IMR-90 (cell line): ENCODE measurements at places on chromosomes 2 and 18.

- no peak overlapping the region for H3K4me3 ChIP-seq
- H3K4me1 ChIP-seq = peaks cover 23% of the 10 kb centered on the region
- no peak overlapping the region for H3K27ac ChIP-seq
- no peaks in the 10 kb centered on the region for H3K36me3 ChIP-seq
Measured at GRCh38 chr2:28620801-28621171, 124.9 kb downstream of the PLB1 start.

- H3K4me3 ChIP-seq = no peak overlapping the region
- no peak for DNase-seq
- no peaks in the 10 kb centered on the region for H3K36me3 ChIP-seq
- no peak overlapping the region for H3K27ac ChIP-seq
Measured at GRCh38 chr2:133654949-133655348, 86.7 kb upstream of the NCKAP5 start.

DNA sequence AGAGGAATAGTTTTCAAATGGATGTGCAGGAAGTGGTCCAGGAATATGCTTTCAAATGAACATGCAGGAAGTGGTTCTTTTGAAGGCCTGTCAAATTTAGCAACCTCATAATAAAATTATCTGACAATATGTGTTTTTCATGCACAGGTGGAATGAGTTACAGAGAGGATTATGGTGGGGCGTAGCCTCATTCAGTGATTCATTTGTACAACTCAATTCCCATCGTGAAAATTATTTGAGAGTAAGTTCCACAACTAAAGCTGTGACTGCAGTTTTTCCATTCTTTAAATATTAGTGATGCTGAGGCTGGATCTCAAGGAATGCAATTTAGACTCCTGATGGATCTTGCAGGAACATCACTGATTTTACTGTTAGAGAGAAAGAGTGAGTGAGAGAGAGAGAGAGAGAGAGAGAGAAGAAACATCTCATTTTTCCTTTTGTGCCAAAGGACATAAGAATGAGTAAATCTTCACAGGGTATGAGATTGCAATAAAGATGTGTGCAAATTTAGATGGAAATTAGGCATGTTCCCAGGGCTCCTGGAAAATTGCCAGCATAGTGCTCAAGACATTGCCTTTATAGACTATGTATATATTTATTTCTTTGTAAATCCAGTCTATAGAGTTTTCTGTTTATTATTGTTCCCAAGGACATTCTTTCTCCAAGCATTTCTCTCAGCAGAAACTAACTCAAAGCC lies 394.9 kb upstream of the ZEB2 start:
- no peak overlapping the region for H3K4me3 ChIP-seq
- DNase-seq = peak; percentile 11
- no peaks in the 10 kb centered on the region for H3K36me3 ChIP-seq
- H3K27me3 ChIP-seq = no peaks in the 10 kb centered on the region
- H3K27ac ChIP-seq = no peak overlapping the region
- no peaks in the 10 kb centered on the region for H3K4me1 ChIP-seq

DNA sequence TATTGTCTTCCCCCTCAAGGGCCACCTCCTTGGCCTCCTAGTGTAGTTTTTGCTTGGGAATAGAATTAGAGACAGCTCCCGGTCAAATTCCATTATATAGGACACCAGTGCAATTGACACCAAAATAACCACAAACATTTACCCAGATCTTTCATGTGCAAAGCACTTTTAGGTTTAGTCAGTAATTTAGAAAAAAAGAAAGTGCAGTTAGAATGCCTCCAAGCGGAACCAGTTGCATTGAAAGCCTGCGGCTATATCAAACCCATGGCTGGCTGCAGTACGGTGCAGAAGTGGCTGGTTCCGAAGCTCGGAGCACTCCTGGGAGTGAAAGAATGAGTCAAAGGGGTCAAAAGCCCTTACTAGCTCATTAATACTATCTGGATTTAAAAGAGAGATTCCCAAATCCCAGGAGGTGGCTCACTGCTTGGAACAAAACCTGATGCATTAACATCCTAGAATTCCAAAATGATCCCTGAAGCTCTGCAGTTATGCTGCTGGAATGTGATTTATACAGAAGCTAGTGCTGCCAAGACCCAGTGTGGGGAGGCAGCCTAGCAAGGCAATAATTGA lies 432.2 kb upstream of the KLHL29 start:
- no peaks in the 10 kb centered on the region for H3K4me1 ChIP-seq
- no peaks in the 10 kb centered on the region for H3K36me3 ChIP-seq
- no peaks in the 10 kb centered on the region for H3K27me3 ChIP-seq
- H3K27ac ChIP-seq = no peak overlapping the region
- no peak overlapping the region for H3K4me3 ChIP-seq
- no peak for DNase-seq

DNA sequence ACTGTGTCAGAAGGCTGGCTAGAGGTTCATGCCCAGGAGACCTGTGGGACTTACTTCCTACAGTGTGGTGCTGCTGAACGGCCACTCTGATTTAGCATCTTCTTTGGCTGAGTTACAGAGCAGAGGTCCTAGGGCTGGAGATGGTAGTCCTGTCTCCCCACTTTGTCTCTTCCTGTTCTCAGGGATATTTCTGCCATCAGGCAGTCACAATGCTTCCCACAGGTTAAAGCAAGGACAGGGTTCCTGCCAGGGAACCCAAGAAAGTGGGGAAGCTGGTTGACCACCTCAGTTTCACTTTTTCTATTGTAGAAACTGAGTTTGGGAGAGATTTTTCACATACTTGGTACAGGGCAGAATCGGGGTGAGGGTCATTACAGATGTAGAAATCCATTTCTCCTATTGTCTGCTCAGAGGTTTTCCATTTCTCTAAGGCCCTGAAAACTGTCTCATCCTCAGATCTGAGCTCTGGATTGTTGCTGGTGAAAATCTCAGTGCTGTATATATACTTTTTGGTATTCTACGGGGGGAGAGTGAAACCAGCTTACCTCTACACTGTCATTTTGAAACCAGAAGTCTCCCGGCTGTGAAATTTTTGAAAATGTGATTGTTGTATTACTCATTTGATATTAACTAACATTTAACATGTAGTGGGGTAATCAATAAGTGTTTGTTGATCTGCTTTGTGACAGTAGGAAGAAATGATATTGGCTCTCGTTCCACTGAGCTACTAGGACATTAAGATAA lies 37.0 kb upstream of the MEP1B start:
- no peak overlapping the region for H3K4me3 ChIP-seq
- no peaks in the 10 kb centered on the region for H3K4me1 ChIP-seq
- no peaks in the 10 kb centered on the region for H3K36me3 ChIP-seq
- no peak for DNase-seq
- peaks cover 2% of the 10 kb centered on the region; the same call in 1 of the 2 replicates for H3K27me3 ChIP-seq

GRCh38 chr2:145323512-145323911 lies 803.6 kb upstream of the ZEB2 start:
- H3K4me1 ChIP-seq = peaks cover 1% of the 10 kb centered on the region; the same call in 1 of the 2 replicates
- H3K4me3 ChIP-seq = no peak overlapping the region
- H3K27ac ChIP-seq = no peak overlapping the region
- DNase-seq = peak; percentile 41

GRCh38 chr18:51053814-51054213 lies 23.8 kb downstream of the SMAD4 start:
- H3K36me3 ChIP-seq = peaks cover 10% of the 10 kb centered on the region
- no peak for DNase-seq
- peaks cover 2% of the 10 kb centered on the region; the same call in 1 of the 2 replicates for H3K4me1 ChIP-seq
- no peak overlapping the region for H3K27ac ChIP-seq
- H3K27me3 ChIP-seq = no peaks in the 10 kb centered on the region

DNA sequence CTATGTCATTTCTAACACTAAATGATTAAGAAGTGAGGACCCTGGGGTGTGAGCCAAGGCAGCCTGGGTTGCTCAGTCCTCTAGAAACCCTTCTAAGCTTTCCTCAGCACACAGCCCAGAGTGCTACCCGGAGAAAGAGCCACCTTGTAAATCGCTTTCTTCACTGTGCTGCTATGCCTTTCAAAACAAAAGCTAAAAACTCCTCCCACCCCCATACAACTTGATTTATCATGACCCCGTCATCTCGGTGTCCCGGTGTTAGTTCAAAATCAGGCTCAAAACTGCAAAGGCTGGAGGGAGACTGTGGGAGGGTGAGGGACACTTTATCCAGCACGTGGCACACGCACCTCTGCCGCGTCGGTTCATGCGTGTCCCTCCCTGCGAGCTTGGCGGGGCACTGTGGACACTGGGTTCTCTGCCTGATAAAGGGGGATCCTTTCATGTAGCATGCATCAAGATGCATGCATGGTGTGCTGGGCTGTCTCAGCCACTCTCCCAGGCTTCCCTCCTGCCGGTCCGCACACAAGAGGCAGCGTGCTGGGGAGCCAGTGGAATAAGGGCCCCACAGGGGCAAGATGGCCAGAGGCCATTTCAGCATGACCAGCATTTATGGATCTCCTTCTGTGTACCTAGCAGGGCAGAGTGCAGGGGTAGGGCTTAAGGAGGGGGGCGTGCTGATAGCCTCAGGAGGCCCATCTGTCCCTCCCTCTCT lies 170.4 kb downstream of the SMAD7 start:
- peak; percentile 38 for DNase-seq
- peaks cover 46% of the 10 kb centered on the region for H3K4me1 ChIP-seq
- no peak overlapping the region for H3K4me3 ChIP-seq
- no peaks in the 10 kb centered on the region for H3K27me3 ChIP-seq

DNA sequence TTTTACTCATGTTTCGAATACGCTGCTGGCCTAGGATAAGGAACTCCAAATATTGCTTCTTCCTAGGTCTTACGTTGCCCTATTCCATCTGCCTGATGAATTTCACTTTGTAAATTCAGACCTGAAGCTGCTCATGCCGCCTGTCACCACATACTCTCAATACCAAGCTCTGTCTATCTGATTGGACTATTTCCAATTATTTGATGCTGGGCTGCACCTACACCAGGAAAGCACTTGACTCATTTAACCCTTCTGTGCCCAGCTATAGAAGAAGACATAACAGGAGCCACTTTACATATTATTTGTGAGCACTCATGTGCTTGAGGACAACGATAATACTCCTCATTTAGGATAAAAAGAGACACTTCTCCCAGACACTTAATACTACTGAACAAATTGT lies 1293.9 kb upstream of the LRRTM1 start:
- H3K36me3 ChIP-seq = no peaks in the 10 kb centered on the region
- no peak for DNase-seq
- H3K27me3 ChIP-seq = no peaks in the 10 kb centered on the region
- H3K4me1 ChIP-seq = no peaks in the 10 kb centered on the region
- no peak overlapping the region for H3K4me3 ChIP-seq
- no peak overlapping the region for H3K27ac ChIP-seq

DNA sequence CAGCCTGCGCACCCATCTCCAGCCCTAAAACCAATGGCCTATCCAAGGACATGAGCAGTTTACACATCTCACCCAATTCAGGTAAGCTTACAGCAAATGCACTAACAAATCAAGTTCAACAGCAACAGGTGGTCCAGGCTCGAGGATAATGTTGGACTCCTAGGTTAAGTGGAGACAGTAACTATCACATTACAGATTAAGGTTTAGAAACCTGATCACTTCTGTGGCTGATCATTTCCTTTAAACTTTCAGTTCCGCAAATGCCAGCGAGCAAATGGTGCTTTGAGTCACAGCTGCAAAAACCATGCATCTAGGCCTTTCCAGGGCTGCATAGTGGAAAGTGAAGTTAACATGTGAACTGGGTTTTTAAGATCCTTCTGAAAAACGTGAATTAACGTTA lies 259.4 kb downstream of the GBX2 start:
- no peak for DNase-seq
- H3K4me1 ChIP-seq = no peaks in the 10 kb centered on the region
- H3K27me3 ChIP-seq = no peaks in the 10 kb centered on the region

DNA sequence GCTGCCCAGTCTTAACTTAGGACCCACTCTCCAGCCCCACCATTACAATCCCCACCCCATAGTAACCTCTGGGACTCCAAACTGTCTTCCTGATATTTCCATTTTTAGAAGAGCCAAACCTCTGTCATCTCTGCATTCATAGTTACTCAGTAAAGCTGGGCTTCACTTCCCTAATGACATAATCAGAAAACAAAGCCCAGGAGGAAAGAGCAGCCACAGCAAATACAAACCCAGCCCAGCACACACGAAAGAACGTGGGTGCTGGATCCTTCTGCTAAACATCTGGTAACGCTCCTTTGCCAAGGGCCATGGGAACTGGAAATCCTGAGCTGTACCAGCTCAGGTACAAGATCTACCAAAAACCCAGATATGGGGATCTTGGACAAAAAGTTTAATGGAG lies 36.8 kb upstream of the RIOK3 start:
- H3K36me3 ChIP-seq = no peaks in the 10 kb centered on the region; the same call in 1 of the 2 replicates
- no peak overlapping the region for H3K27ac ChIP-seq
- no peak for DNase-seq
- no peaks in the 10 kb centered on the region for H3K4me1 ChIP-seq

DNA sequence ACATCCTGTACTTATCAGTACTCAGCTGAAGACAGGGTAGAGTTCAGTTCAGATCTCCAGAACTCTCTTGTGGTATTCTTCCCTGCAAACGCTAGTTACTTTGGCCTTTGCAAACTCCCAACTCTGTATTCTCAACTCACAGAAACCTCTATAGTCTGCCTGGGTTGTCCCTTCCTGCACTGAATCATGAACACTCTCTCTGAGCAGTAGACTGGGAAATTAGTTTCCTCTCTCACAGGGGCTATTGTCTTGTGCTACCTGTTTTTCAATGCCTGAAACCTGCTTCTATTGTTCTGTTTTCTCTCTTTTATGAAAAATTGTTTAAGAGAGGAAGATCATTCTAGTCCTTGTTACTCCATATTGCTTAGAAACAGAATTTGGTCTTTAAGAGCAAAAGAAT lies 134.7 kb downstream of the VIT start:
- no peak overlapping the region for H3K27ac ChIP-seq
- H3K27me3 ChIP-seq = no peaks in the 10 kb centered on the region
- H3K4me3 ChIP-seq = no peak overlapping the region
- no peaks in the 10 kb centered on the region for H3K4me1 ChIP-seq
- DNase-seq = no peak

DNA sequence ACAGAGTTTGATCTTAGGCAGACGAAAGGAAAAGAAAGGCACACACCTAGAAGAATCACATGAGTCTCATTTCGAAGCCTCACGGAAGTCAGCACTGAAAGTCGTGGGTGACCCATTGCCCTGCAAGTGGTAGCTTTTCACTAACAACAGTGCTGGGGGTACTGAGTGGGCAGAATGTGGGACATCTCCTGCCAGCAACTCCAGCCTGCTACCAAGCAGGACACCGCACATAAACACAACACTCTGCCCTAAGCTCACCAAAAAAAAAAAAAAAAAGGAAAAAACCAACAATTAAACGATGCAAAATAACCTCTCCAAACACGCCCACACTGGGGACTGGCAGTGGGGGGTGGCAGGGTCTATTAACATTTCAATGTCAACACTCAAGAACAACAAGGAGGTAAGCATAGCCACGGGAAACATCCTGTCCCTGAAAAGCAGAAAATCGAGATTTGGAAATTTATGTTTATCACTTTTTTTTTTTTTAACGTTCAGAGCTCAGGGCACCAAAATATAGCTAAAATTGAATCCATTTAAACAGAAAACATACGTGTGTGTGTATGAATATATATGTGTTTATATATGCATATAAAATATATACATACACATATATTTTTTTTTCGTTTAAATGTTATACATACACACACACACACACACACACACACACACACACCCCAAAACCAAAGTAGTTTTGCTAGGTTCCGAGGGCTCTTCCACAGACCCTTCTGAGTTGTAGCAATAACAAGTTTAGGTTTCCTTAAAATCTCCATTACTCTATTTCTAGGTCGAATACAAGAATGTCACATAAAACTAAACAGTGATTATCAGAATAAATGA lies 2.2 kb downstream of the INO80D start:
- peak overlapping the region; percentile 46 for H3K4me3 ChIP-seq
- no peaks in the 10 kb centered on the region for H3K36me3 ChIP-seq
- H3K27ac ChIP-seq = peak overlapping the region; percentile 42; the same call in 1 of the 2 replicates
